ENCODE measurements at places on chromosomes 2 and 18. TPM values are rescaled to one million over a fixed set of nuclear protein-coding genes. Genes with fewer than 3 reads are reported as not detected.

DNA sequence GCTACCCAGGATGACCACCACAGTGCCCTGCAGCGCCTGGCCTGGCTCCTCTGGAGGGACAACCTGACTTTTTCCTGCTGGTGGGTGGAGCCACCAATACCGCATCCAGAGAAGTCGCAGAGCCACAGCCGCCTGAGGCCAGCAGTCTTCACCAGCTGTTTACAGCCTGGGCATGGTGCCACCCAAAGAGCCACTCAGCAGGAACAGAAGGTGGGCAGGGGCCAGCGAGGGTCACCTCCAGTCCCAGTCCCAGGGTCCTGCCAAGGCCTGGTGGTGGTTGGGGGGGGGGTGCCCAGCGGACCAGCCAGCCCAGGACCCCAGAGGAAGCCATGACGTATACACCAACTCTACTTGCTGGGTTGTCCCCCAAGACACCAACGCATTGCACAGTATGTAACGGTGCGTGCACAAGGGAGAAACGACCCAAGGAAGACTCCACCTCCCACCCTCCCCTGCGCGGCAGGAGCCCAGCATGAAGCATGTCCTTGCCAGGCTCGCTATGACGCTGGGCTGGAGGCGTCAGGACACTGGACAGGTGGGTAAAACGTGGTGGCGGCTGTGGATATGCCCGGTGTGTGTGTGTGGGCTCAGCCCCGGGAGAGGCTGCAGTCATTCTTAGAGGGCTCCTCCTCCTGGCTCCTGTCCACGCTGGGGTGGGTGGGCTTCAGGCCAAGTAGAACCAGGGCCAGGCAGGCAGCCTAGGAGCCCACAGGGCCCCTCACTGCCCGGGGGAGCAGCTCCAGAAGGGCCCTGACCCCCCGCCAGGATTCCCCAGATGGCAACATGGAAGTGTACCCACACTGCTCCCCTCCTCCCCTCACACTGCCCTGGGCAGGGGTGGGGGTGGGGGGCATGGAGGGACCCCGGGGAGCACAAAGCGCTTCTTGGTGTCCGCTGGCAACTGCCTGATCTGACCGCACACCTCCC lies 49.3 kb downstream of the HS6ST1 start:
- no peak for DNase-seq

LOXL3 gene
- total RNA-seq = 39.1 TPM

DNA sequence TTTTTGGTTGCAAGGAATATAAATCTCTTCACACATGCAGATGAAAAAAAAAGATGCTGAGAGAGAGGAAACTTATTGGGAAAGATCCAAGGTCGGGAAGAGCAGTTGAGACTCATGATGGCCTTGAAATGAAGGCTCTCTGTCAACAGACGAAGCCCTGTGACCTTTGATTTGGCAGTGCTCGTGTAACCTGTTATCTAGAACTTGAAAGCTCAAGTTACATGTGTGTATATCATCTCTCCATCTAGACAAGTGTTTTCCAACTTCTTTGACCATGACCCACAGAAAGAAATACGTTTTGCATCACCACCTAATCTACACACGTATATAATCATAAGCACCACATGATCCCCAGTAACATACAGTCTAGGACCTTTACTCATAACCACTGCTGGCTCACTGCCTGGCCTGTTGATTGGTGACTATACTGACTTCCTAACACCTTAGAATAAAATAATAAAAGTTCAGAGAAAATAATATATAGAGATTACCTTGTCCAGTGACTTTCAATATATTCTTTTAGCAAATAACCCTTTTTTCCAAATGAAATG lies 319.0 kb upstream of the PKDCC start:
- DNase-seq = no peak

DNA sequence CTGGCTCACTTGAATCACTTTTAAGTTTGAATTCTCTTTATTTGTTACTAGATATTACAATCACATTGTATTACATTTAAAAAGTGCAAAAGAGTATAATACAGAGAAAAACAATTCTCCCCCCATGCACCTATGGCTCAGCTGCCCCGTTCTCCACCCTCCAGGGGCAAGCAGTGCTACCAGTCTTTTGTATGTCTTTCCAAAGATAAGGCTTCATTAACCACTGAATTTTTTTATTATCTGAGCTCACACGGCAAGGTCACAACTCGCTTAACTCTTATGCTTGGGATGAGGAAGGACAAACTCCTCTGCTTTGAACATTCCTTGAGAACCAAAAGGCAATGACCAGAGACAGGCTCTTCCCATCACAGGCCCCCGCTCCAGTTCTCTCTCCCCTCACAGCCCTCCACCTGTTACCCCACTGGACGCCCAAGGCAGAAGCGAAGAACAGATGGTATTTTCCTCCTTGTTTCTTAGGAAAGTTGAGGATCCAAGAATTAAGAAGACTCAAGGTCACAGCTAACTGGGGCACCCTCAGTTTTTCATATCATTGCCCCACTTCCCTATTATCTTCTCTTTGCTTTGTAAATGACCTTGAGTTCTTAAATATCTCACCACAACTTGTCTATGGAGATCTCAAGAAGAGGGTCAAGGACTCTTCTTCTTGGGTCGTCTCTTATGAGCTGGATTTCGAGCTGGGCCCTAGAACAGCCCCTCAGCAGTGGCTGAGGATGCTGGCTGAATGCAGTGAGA lies 30.1 kb downstream of the SH2D6 start:
- DNase-seq = no peak

RUFY4 gene
- total RNA-seq = not detected

DNA sequence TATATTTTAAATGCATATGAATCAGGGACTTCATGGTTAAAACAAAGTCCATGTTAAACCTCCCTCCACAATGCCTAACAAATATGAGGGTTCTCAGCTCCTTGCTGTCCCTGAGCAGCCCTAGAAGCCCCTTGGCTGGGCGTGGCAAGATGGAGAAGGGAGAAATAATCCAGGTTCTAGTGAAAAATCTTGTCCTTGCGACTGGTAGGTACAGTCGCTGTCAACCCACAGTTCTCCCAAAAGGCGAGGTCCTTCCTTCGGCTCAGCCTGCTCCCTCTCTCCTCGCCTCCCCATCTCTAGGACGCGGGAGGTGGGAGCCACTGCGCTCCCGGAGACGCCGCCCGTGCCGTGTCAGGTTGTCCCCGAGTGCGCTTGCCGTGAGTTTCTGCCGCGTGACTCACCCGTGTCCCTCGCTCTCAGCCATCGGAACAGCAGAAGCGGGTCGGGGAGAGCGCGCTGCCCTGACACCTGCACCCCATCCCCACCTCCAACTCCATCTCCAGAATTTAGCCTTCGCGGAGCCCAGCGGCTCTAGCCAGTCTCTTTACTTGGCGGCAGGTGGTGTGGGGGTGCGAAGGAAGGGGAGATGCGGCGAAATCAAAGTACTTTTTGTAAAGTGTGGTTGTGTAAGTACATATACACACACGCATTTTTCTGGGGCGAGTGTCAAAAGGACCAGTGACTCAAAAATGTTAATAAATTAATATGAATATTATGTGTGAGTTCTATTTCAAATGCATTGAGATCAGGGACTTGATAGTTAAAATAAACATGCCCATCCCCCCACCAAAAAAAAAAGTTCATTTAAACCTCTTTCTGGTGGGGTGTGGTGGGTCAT lies 65.1 kb upstream of the TMEM17 start:
- DNase-seq = peak; percentile 17

PDCL3 gene
- 24.9 TPM for total RNA-seq

DNA sequence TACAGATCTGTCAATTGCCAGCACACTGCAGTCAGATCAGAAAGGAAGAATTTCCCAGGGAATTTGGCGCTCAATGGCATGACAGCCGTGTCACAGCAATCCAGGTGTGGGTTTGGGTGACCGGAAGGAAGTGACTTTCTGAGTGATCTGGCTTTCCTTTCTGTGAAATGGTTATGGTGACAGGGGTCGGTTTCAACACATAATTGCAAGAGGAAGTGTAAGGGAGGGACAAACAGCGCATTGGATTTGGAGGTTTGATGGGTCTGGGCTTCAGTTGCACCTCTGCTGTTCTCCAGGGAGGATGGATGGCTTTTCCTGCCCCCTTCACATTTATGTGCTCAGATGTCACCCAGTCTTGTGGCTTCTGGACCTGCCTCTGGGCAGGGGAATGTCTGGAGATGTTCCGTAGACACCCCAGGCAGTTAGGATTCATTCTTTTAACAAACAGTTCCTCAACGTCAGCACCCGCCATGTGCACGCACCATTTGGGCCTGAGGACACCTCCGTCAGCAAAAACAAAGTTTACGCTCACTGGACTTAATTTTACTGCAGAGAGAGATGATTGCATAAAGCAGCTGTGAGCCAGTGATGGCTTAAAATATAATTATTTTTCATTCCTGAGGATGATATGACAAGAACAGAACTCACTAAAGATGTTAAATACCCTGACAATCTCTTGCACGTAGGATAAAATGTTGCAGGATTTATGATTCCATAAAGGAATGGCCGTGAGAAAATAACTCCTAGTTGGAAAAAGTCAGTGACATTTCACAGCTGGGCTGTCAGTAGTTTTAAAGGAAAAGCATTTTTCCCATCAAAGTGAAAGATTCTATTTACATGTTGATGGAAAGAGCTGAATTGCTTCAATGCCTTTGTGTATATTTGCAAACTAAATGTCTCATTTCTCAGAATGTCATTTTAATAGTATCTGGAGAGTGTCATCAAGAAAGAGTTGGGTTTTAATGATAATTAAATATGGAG lies 36.9 kb downstream of the MBP start:
- no peak for DNase-seq

CYBRD1 gene
- 11.1 TPM for total RNA-seq

FHL2 gene
- 17.8 TPM for total RNA-seq

GRCh38 chr18:62183578-62184195 lies 3.2 kb downstream of the PIGN start:
- DNase-seq = peak; percentile 60

GRCh38 chr2:72182547-72182946 lies 34.9 kb upstream of the CYP26B1 start:
- DNase-seq = no peak

RASGRP3 gene
- not detected for total RNA-seq

- no peak for DNase-seq
Measured at GRCh38 chr2:31212659-31213600, 4.4 kb downstream of the CAPN14 start.

GRCh38 chr2:240252872-240253511 lies 112.5 kb upstream of the OTOS start:
- no peak for DNase-seq

DNA sequence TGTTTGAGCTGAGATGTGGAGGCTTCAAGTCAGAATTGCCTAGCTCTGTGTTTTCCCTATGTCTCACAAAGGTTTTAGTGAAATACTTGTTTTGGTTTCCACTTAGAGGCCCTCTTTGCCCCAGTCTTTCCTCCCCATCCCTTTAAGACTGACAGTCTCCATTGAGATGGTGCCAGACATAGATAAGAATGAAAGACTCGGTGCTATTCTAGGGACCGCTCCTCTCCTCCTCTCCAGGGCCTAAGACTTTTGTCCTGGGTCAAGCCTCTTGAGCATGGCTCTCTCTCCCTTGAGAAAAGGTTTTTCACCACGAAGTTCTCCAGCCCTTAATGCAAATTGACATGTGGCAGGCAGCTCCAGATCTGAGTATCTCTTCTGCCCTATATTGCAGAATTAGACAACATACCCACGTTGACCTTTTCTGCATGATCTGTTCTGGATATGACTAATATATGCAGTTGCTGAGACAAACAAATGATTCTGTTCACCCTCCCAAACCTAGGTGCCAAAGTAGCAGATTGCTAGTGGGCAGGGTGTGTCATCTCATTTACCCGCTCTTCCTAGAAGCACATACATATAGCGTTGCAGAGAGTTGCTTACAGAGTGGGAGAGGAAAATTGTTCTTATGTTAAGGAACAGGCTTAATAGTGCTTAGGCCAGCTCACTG lies 47.5 kb upstream of the ACSL3 start:
- DNase-seq = no peak

DNA sequence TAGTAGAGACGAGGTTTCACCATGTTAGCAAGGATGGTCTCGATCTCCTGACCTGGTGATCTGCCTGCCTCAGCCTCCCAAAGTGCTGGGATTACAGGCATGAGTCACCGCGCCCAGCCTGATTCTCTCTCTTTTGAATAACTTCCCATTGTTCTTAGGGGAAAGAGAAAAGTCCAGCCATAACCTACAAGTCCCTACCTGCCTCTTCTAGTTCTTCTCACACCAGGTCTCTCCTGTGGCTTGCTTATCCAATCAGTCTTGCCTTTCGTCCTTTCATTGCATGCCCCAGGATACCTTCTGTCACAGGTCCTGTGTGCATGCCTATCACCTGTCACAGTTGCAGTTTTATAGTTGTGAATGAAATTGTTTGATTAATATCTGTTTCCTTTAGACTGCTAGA lies 148.1 kb downstream of the SLC4A3 start:
- DNase-seq = no peak

DNA sequence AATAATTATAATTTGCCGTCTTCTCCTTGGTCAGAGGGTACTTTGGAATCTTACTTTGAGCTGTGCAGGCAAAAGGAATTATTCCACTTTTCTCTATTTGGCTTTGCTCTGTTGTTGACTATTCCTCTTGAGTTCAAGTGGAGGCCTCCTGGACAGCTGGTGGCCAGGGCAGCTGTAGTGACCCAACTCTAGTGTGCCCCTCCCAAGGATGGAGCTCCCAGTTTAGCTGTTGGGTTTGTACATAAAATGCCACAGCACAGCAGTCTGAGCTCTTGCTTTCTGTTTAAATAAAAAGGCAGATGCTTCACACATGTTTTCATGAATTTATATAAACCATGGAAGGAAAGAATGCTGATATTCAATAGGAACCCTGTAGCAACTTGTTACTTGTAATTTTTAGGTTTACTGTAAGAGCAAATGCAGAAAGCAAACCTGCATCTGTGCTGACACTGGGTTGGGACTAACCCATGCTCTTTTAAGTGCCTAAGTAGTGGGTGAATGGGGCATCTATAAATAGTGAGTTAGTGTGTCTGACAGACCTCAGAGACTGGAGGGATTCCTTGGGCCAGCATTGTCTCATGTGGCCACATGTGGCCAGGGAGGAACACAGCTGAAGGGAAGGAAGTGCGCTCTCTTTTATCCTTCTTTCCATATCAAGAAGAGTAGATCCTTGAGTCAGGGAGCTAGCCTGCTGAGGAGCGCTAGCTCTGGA lies 121.8 kb downstream of the FHOD3 start:
- DNase-seq = no peak

- DNase-seq = no peak
Measured at GRCh38 chr2:171551836-171552235, 29.6 kb downstream of the CYBRD1 start.

EMILIN1 gene
- 5.1 TPM for total RNA-seq
